ENCODE measurements at places on chromosomes 16 and 17. TPM values are rescaled to one million over a fixed set of nuclear protein-coding genes. Genes with fewer than 3 reads are reported as not detected.

- DNase-seq, result no peak
Measured at GRCh38 chr17:55769625-55770000, 18.8 kb downstream of the PCTP start.

DNA sequence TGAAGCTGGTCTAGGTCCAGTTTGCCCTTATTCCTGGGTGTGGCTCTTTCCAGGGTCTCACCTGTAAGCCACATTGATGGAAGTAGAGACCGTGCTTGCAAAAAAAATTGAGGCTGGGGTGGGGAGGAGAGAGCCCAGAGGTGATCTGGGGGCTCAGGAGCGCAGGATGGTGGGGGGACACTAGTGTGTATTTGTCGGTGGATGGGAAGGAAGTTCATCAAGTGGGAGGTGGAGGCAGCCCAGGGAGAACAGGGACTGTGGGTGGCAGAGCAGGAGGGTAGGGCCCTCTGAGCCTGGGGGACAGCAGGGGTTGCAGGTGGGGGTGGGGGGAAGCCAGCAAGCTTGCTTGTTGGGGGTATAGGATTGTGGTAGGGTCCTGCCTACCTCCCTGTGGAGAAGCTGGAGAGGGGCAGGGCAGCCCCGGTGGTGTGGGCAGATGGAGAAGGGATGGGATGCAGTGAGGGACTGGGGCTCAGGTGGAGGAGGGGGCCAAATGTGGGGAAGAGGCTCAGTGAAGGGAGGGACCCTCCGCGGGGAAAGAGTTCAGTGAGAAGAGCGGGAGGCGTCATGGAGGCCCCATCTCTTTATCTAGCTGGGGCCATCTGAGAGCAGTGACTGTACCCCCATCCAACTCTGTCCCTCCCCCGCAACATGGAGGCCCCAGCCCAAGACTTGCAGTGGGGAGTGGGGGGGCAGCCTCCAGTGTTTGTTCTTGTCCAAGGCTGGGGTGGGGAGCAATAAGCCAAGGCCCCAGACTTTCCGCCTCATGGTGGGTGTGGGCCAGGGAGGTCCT, 17.2 kb upstream of the TMEM92 start:
- no peak for DNase-seq

- DNase-seq, result no peak
Measured at GRCh38 chr16:2170587-2171435, 15.2 kb downstream of the TRAF7 start.

Gene ODAD4
- total RNA-seq, result 3.7 TPM

GRCh38 chr16:66509576-66509975, 40.3 kb downstream of the TK2 start:
- DNase-seq, result no peak

Gene TNS4
- not detected for total RNA-seq

GRCh38 chr16:11603331-11603750, 16.6 kb upstream of the LITAF start:
- no peak for DNase-seq

DNA sequence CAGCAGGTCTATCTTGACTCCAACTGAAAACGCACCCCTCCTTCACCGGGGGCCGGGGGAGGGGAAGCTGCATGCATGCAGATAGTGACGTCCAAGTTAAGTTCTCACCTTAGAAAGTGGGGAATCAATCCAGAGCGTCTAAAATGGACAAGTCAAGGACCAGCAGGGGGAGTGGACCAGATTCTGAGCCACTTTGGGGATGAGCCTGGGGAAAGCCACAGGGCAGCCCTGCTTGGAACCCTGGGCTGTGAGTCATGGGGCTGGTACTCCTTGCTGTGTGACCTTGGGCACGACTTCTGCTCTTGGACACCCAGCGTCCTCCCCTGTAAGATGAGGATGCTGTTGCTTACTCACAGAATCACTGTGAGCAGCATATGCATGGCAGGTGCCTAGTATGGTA, 9.1 kb downstream of the TNFRSF13B start:
- DNase-seq, result no peak

Gene CACNG5
- total RNA-seq, result 14.7 TPM

DNA sequence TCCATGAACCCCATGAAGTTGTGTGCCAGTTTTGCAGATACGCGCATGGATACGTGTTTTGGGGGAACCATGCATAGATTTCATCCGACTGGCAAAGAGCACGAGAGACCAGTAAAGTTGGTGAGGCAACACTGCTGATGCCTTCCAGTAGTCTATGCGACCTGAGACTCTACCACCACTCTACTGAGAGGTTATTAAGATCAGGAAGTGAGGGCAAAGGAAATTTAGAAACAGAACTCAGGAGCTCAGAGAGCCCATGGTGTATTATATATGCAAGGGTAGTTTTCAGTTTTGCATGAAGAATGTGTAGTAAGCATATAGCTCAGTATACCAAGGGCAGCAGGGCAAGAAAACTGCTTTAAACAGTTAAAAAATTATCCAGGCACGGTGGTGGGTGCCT, 4.2 kb downstream of the SLX4 start:
- DNase-seq, result no peak

GRCh38 chr17:66167189-66167815, 24.6 kb downstream of the CEP112 start:
- no peak for DNase-seq

- DNase-seq, result no peak
Measured at GRCh38 chr17:42338427-42338985, 49.7 kb downstream of the STAT3 start.

- DNase-seq, result no peak
Measured at GRCh38 chr16:88700636-88701482, 5.3 kb downstream of the RNF166 start.

DNA sequence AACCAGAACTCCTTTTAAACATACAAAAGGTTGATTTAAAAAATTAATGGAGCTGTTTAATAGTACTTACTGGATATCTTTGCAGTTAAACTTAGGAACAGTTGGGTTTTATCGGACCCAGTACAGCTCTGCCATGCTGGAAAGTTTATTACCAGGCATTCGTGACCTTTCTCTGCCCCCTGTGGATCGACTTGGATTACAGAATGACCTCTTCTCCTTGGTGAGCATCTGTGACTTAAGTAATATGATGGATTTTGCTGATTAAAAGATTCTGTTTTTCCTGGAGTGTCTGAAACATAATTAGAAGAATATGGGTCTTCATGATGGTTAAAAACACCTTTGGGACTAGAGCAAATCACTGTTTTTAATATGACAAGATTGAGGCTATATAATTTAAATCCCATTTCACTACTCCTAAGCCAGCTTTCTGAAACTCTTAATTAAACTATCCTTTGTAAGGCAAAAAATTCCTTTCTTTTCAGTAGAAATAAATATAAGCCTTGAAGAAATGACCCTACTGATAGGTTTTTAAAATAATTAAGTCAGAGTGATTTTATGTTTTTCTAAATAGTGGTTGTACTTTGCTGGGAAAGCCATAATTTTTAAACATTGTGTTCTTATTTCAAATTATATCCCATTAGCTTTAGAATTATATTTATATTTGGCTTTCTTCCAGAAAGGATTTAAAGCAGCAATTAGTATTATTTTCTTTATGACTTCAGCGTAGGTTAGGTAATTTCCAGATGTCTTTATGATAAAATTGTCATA, 45.7 kb upstream of the KPNB1 start:
- DNase-seq, result no peak

GRCh38 chr17:37650419-37651003, 7.3 kb upstream of the DDX52 start:
- DNase-seq, result peak; percentile 32

GRCh38 chr17:74780443-74781238, 4.5 kb upstream of the NAT9 start:
- DNase-seq, result no peak

GRCh38 chr17:77728871-77729270, 229.6 kb upstream of the TNRC6C start:
- no peak for DNase-seq

Gene C16orf89
- total RNA-seq, result 6.9 TPM

- no peak for DNase-seq
Measured at GRCh38 chr16:85891776-85892166, 7.2 kb upstream of the IRF8 start.

Gene CACNG3
- 2.6 TPM for total RNA-seq

Gene KRTAP9-8
- not detected for total RNA-seq

GRCh38 chr17:32445971-32446370, 1.7 kb downstream of the PSMD11 start:
- no peak for DNase-seq

DNA sequence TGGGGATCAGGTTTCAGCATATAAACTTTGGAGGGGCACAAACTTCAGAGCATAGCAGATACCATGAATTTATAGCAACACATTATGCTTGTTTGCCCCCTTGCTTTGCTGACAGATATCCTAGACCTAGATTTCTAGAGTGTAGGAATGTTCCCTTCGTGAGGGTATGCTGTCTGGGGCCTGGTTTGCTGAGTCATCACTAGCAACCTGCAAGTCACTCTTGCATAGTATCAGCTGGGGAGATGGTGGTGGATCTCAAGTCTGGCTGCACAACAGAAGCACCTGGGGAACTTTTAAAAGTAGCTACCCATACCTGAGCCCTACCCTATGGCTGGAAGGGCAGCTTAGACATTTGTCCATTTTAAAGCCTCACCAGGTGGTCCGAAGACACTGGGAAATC, 22.3 kb upstream of the HSBP1 start:
- no peak for DNase-seq

Gene ARL2BP
- total RNA-seq, result 44.3 TPM

DNA sequence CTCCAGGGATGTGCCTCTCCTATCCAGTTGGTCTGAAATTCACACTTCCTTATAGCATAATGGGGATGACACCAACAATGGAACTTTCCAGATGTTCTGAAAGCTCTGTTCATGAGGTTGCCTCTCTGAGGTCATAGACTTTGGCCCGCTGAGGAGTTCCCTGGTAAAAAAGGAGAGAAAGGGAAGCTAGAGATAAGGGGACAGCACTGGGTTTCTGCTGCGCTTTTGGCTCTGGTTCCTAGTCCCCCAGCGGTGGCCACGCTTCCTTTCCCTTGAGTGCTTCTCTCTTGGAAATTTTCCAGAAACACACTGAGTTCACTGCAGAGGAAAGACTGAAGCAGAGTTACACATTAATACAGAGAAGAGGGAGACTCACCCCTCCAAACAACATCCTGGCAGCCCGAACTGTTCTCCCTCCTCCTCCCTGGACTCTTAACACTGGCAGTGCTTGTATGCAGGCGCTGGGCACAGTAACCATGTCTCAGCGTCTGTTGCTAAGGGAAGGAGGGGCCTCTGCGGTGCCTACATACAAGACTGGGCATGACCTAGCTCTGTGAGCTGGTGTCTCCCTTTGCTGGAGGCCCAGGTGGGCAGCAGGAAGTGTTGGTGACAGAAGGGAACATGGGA, at the start of gene DNAH3:
Gene DNAH3 (minus strand): TSS at position 472 of the 627 bp plus-strand sequence. CDS start 527 bp downstream, outside the sequence.
- DNase-seq, result no peak

GRCh38 chr16:67100569-67101310, 9.0 kb upstream of the PHAF1 start:
- peak; percentile 24 for DNase-seq

Gene ITGA3
- 22.9 TPM for total RNA-seq

Measured in cerebellum (tissue), 4 donors.